Activated CD8-positive, alpha-beta memory T cell treated with anti-CD3 and anti-CD28 coated beads for 4 hours (primary cell): ENCODE measurements at places on chromosomes 3 and 15.

- no peak for DNase-seq
Measured at GRCh38 chr3:158105710-158106253, 438 bp downstream of the SHOX2 start.

DNA sequence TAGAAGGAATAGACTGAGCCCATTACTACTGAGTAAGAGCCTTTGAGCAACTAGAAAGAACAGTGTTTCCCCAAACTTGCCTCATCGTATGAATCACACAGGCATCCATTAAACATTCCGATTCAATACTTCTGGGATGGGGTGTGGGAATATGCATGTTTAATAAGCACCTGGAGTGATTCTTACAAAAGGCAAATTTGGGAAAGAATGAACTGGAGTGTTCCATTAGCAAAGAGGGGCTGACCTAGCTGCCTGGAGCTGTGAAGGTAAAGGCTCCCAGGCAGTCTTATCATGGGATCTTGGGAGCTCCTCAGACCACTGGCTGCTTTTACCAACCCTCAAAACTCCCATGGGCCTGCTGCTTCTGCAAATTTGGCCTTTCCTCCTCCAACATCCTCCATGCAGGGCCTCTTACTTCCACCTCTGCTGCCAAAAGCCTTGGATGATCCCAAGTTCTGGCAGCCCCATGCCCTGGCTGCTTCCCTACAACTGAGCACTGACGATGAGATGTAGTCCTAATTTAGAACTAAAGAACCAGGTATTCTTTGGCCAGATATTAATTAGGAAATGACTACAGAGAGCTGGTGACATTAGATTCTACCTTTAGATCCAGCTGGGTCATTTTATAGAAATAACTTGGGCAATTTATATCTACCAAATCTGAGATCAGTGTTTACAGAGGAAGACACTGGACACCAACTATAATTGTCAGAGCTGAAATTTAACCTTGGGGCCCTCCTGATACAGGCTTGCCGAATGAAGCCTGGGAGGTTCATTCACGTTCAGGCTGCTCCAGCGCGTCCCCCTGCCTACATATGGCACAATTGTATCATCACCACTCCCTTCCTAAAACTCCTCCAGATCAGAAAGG, 11.2 kb upstream of the HOMER2 start:
- DNase-seq, result no peak

GRCh38 chr3:4438296-4438695, 28.8 kb downstream of the SUMF1 start:
- DNase-seq, result no peak

- DNase-seq, result no peak
Measured at GRCh38 chr15:30830961-30831360, 72.8 kb upstream of the FAN1 start.

DNA sequence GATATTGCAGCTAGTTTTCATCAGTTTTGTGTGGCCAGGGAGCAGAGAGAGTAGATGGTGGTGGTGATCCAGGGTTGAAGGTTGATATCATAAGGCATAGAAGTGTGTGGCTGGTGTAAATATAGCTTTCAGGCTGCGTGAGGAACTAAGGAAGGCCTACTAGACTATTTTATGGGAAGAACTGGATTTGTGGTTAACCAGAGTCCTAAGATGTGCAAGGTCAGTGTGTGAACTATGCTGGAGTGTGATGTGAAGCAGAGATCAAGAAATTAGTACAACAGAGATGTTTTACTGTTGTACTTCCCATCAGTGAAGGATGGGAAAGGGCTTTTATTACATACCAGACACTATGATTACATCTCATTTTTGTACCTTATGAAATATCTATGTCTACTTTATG, 41.5 kb downstream of the MAPK6 start:
- DNase-seq, result no peak

DNA sequence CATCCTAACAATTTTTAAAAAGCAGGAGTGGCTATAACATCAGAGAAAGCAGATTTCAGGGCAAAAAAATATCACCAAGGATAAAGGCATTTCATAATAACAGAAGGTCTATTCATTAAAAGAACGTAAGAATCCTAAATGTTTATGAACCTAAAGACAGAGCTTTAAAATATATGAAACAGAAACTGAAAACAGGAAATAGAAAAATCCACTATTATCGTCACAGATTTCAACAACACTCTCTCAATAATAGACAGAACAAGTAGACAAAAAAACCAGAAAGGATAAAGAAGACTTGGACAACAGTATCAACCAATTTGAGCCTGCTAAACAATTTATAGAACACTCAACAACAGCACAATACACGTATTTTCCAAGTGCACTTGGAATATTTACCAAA, 71.4 kb downstream of the FBXL22 start:
- no peak for DNase-seq

GRCh38 chr3:66138336-66139313, 82.2 kb upstream of the SLC25A26 start:
- DNase-seq, result no peak

GRCh38 chr15:81299630-81300273, 24.2 kb downstream of the STARD5 start:
- no peak for DNase-seq

DNA sequence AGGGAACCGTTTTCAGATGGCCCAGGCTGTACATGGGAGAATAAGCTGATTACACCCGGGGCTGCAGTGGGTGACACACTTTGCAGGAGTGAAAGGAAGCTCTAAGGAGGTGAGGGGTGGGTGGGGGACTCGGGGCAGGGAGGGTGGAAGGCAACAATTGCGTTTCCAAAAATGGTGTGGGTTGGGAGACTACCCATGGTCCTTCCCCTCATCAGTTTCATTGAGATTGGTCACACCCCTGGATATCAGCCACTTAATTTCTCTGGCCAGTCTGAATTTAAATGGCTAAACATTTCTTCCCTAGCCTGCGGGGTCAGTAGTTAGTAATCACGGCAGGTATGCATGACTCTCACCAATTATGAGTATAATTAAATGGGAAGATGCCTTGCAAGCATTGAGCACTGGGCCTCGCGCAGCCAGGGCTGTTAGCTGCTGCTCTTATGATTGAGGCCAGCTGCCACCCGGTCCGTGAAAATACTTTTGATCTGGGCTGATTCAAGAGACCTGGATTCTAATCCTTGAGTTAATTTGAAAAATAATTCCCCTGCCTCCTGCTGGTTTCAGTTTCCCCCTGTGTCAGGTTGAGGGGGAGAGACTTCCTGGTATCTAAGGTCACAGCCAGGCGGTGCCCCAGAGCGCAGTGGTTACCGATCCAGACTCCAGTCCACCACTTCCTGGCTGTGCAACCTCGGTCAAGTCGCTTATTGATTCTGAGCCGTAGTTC, 23.3 kb downstream of the SLC6A6 start:
- DNase-seq, result no peak

- DNase-seq, result no peak
Measured at GRCh38 chr3:98568402-98568801, 25.0 kb downstream of the CPOX start.

DNA sequence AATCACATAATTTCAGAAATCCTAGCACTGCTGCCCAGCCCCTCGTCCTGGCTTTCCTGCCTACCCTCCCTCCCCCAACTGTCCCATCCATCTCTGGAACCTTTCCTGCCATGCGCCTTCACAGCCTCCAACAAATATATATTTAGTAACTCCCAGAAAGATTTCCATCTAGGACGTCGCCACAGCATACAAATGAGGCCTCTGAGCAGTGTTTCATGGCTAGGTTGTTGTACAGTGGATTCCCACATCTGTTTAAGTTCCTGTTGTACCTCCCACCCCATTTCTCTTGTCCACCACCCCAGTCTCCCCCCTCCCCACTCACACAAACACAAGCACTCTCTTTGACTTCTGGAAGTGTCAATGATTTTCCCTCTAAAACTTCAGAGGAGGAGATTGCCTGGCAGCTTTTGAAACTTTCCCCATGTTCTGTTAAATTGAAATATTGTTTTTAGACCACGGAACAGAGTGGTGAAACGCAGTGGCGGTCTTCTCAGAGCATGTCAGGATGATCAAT, 280.3 kb upstream of the RORA start:
- DNase-seq, result no peak

GRCh38 chr3:124203292-124203691, 211.4 kb upstream of the ROPN1 start:
- no peak for DNase-seq

GRCh38 chr3:176447369-176447768, 749.9 kb downstream of the TBL1XR1 start:
- DNase-seq, result no peak

DNA sequence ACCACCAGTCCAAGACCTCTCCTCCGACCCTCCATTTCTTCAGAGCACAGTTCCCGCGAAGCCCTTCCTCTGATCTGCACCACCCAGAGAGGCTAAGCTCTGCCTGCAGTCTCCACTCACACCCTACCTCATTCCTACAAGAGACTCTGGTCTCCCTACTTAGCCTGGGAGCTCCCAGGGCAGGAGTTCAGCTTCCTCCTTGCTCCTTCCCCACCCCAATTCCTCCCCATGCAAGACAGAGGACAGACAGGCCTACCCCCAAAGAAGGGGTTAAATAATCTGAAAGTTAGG, 12.6 kb upstream of the VIPR1 start:
- no peak for DNase-seq

GRCh38 chr15:76337059-76337695, 604 bp downstream of the ISL2 start:
- no peak for DNase-seq

DNA sequence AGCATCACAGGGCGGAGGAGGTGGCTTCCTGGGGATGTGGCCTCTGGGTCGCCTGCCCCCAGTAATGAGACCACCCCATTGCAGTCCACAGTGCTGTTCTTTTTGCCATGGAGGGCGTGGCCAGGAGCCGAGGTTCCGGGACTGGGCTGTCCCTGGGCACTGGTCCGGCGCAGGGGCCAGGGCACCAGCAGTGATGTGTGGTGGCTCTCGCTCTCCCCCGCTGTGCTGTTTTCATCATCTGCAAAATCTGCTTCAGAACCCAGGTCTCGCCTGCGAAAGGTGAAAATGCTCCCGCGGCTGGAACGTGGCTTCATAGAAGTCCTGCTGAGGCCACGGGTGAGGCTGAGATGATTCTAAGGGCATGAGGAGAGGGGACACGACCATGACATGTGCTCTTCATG, 45.8 kb downstream of the SCN5A start:
- no peak for DNase-seq

- no peak for DNase-seq
Measured at GRCh38 chr3:177995381-177996085, 540.7 kb upstream of the KCNMB2 start.

DNA sequence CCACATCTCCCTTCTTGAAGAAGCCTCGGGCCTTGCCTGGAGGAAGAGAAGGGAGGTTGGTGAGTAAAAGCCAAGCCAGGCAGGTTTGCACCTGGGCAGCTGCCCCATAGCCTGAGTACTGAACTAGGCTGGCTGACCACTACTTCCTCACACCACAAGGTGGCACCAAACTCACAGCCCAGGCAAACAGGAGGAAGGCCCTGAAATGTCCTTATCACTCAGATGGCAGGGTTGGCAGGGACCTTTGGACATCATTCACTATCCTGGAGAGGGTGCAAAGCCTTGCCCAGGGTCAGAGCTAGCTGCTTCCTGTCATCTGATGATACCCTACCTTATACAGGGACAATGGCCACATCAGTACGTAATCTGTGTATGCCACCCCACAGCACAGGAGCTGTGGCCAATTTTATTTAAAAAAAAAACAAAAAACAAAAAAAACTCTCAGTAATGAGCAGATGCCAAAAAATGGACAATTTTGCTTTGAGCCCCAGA, 2.2 kb upstream of the GRAMD2A start:
- DNase-seq, result peak; percentile 41

DNA sequence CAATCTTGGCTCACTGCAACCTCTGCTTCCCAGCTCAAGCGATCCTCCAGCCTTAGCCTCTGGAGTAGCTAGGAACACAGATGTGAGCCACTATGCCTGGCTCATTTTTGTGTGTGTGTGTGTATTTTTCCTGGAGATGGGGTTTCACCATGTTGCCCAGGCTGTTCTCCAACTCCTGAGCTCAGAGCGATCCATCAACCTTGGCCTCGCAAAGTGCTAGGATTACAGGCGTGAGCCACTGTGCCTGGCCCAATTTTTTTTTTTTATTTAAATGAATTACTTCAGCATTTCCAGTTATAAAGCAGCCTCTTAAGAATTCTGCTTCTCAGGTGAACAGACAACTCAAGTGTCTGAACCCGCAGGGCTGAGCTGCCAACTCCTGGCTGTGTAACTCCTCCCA, 20.1 kb upstream of the ST3GAL6 start:
- DNase-seq, result no peak

- DNase-seq, result no peak
Measured at GRCh38 chr3:125186800-125187598, 25.5 kb downstream of the SLC12A8 start.

DNA sequence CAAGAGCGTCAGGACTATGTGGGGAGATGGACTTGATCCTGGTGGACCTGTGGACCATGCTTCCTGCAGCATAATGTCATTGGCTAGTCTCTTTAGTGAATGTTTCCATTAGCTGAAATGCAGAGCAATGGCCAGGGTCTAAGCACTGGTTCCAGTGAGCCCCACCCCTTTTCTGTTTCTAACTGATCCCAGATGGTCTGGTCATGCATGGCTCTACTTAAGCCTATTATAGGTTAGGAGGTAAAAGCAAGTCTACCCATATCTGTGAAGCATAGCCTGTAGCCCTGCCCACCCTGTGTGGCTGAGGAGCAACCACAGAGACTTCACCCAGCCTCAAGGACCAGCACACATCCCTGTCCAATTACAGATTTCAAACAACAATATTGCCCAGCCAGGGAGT, 419.2 kb downstream of the ZNF385D start:
- no peak for DNase-seq

GRCh38 chr3:128411574-128412064, 55.1 kb downstream of the DNAJB8 start:
- DNase-seq, result no peak

- no peak for DNase-seq
Measured at GRCh38 chr15:99239545-99240198, 9.7 kb downstream of the TTC23 start.

GRCh38 chr3:100257586-100257985, 3.2 kb upstream of the TBC1D23 start:
- no peak for DNase-seq

- no peak for DNase-seq
Measured at GRCh38 chr15:67331676-67332075, 77.1 kb downstream of the IQCH start.

DNA sequence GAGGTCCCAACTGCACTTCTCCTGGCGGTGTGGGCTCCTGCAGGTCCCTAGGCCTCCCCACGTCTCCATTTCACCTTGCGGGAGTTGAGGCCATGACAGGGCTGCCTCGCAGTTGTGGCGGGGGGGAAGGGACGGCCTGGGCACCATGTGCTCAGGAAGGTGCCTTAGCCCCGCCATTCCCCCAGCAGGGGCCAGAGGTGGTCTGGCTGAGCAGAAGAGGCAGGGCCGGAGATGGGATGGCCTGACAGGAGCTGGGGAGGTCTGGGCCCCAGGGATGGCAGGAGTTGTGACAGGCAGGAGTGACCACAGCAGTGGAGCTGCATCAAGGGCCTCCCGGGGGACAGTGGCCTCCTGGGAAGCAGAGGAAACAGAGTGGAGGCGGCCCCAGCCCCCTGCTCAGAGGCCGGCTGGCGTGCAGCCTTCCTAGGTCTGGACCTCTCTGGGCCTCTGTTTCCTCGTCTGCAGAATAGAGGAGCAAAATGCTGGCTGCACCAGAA, 18.7 kb upstream of the KLF15 start:
- no peak for DNase-seq
